ENCODE measurements at places on chromosomes 5 and 9.

DNA sequence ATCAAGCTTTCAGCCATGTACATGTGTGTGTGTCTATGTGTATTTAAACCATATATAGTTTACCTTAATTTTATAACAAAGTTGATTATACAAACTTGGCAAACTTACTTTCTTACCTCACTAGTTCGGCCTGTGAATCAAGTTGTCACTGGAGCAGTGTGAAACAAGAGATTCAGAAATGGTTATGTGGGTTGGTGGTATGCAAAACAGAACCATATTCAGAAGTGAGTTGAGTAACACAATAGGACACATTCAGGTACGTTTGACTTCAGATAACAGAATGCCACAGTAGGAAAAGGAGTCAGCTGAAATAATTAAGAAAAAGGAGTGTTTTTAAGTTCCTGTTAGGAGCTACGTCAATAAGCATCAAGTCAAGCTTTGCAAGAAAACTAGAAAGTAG is 21.5 kb downstream of the XPA start:
- no peak for DNase-seq

DNA sequence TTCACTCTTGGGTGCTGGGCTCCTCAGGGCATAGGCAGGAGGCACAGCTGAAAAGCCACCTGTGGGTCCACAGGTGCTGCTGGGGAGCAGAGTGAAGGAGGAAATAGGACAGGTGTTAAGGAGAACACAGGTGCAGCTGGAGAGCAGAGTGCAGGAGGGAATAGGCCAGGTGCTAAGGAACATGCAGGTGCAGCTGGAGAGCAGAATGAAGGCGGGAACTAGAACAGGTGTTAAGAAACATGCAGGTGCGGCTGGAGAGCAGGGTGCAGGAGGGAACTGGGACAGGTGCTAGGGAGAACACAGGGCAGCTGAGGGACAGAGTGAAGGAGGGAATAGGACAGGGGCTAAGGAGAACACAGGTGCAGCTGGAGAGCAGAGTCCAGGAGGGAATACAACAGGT is 43.8 kb upstream of the PLEKHG4B start:
- DNase-seq: no peak

- no peak for DNase-seq
Measured at GRCh38 chr5:96615223-96615622, 47.0 kb upstream of the CAST start.

- no peak for DNase-seq
Measured at GRCh38 chr5:151469386-151469785, 22.0 kb downstream of the SLC36A1 start.

DNA sequence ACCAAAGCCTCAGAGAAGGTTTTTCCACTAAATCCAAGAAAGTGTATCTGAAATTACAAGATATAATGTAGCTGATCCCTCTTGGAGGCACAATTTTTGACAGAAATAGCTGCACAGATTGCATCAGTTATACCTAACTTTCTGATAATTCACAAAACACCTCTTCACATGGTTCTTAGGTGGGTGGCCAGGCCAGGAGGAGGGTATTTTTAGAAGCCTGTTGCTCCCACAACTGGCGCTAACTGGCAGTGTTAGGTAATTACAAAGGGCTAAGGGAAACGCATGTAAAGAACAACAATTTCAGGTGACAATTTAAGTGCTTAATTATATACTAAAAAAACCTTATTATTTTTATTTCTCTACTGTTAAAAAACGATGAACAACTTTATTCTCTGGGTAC is 247.9 kb downstream of the BNC2 start:
- no peak for DNase-seq

DNA sequence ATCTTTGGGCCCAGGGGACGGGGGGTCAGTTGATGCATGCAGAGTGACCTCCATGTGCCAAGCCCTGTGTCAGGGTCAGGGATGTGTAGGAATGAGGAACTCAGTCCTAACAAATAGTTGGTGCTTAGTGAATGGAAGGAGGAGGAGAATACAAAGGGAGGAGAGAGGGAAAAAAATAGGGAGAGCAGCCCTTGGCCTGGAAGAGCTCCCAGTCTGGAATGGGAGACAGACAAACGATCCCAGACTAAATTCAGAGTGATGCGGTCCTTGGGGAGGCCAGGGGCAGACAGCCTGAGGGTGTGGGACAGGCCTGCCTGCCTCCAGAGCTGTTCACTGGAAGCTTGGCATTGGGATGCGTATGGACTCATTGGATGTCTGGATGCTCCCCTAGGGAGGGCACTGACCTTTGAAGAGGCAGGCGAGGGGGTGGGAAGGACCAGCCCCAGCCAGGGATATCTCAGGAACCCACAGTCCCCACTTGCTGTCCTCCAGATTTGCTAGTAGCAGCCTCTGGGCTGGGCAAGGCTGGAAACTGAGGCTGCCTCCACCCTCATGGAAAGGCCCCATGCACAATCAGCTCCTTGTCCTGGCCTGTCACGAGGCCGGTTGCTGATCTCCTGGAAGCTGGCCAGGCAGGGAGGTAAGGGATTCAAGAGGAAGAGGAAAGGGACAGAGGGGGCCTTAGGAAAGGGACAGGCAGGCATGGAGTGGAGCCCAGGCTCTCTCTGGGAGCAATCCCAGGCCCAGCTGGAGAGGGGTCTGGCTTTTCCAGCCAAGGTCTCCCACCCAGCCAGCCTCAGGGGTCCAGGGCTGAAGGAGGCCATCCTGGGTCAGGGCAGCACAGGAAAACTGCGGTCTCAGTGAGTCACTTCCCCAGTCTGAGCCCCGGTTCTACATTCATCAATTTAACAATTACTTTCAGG is 69.0 kb upstream of the GGTA1 start:
- DNase-seq: peak; percentile 33

DNA sequence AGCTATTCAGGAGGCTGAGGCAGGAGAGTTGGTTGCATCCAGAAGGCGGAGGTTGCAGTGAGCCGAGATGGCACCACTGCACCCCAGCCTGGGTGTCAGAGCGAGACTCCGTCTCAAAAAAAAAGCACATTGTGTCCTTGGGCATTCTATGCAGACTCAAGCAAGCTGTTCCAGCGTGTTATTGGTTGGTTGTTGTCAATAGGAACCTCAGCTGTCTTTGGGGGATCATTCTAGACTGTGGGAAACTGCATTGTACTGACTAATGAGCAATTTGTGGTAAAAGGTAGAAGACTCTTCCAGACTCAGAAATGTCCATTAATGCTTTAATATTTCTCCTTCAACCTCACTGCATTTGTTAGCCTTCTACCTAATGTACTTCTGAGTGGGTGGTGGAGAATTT is 379.5 kb upstream of the GRAMD2B start:
- no peak for DNase-seq

DNA sequence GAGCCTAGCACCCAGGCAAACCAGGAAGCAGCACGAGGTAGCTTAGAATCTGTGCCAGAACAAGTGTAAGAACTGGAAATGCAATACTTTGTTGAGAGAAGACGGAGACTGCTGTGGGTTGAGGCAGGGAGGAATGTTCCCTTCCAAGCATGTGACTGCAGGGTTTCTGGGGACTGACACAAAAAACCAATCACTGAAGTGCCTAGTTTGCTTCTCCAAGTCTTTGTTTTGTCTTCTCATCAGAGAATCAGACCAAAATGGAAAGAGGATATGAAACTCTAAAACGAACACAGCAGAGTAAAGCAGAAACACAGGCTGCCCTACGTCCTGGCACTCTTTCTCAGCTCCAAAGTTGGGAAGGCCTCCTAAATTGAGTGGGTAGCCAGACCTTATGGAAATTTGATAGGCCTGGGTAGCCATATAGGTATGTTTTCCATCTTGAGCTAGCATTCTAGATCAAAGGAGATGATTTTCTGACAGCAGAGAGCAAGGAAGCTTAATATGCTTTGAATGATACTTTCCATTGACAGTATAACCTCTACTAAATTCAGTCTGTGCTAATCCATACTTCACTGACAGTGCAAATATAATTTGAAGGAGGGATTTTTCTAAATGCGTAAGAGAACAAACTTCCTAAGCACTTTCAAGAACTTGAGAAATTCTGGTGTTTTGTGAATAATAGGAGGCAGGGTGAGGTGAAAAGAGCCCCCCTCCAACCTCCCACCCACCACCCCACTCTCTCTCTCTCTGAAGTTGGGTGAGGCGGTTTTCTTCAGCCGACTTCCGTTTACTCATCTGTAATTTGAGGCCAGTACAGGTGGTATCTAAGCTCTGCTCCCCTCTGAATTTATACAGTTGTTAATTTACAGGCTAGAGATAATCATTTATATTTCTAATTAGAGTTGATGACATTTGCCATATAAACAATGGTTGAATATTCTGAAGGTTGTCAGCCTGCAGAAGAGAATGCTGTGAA is 5.5 kb downstream of the ADRB2 start:
- DNase-seq: peak; percentile 29

- no peak for DNase-seq
Measured at GRCh38 chr5:21058289-21058688, 1070.3 kb upstream of the CDH18 start.

DNA sequence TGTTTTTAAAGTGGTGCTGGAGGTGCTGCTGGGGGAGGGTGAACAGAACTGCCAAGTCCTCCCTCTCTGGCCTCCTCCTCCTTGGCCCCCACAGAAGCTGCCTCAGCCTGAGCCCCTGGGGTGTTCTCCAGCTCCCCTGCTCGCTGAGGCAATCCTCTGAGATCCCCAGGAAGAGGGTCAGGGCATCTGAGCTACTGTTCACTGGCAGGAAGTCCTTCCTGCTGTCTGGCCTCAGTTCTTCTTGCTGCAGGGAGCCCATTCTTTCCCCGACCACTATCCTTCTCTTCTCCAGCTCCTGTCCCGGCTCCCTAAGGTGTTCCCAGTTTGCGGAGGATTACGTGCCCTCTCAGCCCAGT is 9.7 kb downstream of the CNTFR start:
- DNase-seq: no peak

- no peak for DNase-seq
Measured at GRCh38 chr5:31255041-31255440, 61.6 kb downstream of the CDH6 start.

DNA sequence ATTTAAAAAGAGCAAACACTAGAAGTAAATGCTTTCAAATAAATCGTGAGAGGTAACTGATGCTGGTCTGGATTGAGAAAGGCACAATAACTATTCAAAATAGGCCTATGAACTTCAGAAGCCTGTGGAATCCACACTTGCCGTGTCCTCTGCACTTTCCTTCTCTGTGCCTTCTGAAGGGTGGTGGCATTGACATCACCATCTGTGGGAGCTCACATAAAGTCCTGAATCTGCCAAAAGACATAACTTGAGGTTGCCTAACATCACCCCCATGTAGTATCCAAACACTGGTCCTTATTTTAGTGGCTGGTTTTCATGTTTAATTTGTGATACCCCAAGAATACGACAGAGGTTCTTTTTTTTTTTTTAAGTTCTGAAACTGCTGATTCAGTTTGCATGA is 59.8 kb downstream of the IRF1 start:
- no peak for DNase-seq

DNA sequence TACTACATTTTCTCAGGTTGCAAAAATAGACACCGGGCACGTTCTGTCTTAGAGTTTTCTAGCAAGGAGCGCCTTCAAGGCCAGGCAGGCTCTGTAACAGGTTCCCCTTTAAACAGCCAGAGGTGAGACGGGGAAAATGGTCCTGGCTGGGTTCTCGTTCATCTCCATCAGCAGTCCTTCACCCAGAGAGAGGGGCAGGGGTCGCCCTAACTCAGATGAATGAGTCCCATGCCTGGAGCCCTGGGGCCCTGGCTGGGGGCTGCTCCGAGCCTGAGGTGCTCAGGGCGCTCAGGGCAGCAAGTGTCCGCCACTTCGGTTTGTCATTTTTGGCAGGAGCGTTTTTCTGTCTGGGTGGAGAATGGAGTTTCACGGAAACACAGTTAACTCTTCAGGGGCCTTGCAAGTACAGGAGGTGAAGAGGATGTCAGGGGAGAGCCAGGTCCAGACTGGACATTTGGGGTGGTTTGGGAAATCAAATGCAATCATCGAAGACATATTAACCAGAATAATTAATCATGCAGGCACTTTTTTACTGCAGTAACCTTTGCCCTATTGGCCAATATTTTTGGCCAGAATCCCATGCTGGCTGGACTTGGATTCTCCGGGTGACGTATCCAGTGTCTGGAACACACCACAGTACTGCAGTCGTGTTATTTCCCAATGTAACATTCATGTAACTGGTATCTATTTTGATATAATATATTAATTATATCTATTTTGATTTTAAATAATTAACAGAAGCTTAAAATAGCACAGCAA is 2.9 kb downstream of the NTNG2 start:
- DNase-seq: no peak

DNA sequence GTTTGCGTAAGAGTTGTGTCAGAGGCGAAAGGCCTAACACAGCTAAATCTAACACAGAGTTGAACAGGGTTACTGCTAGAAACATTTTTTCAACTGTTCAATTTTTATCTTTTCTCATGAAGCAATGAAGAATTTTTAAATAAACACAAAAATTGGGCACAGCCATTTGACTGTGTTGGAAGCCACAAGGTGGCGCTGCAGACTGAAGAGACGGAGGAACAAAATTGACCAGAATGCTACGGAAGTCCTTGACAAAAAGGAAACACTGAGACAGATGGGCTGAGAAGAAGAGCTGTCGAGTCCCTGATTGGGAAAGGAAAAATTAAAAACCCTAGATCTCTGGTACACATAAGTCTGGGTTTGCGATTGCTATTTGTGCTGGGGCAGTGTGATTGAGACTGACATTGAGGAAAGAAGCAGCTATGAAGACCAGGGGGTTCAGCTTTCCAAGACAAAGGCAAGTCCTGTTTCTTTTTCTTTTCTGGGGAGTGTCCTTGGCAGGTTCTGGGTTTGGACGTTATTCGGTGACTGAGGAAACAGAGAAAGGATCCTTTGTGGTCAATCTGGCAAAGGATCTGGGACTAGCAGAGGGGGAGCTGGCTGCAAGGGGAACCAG is at the start of gene PCDHB9:
Gene PCDHB9, plus strand, starts transcription at position 265 of the 616 bp plus-strand sequence. Its CDS starts 158 bp downstream, at position 423.
- DNase-seq: no peak

GRCh38 chr9:114958844-114959235 is 28.4 kb upstream of the TNFSF8 start:
- no peak for DNase-seq

DNA sequence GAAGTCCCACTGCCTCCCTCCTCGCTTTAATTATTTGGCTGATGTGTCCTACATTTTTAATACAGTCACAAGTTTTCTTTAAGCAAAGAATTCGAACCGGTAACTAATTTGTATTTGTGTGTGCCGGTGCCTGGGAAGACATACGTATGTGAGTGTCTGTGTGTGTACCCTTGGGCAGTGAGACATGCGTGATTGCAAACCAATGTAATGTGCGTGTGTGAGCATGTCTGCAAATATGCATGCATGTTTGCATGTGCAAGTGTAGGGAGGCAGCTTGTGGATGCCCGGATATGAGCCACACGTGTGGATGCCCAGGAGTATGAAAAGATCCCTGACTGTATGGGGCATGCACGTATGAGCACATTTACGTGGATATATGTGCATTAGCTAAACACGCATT is 44.4 kb upstream of the NEK6 start:
- no peak for DNase-seq
